AG10803 (cell line): ENCODE measurements at places on chromosomes 5 and 9.
A peak's percentile ranks its signal among the peaks of the same experiment; 100 is the strongest.

- DNase-seq: peak; percentile 70
Measured at GRCh38 chr5:82365744-82366228, 87.6 kb upstream of the RPS23 start.

DNA sequence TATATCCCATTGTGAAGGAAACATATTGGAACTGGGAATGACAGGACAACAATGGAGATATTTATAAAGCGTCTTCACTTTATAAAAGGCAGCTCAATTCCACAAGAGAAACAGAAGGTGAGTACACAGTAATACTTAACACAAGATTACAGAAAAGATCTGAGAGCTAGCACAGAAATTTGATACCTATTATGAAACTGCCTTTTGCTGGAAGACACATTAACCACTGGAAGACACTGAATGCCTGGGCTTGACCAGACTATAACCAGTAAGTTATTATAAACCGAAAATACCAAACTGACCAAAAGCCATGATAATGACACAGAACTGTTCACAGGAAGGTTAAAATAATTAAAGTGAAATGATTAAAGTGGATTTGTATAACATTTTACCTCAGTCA, 195.4 kb downstream of the NR2F1-AS1 start:
- DNase-seq: peak; percentile 21

GRCh38 chr9:99085949-99086948, 18.7 kb upstream of the TGFBR1 start:
- DNase-seq: peak; percentile 77

- DNase-seq: no peak
Measured at GRCh38 chr9:17578911-17579793, at the start of gene SH3GL2. SH3GL2 (plus strand) TSS chr9:17579066.

- DNase-seq: no peak
Measured at GRCh38 chr5:132219289-132219970, 8.2 kb downstream of the P4HA2 start.

GRCh38 chr9:13001989-13002580, 227.3 kb downstream of the LURAP1L start:
- DNase-seq: no peak

GRCh38 chr5:65104831-65105230, 336.1 kb downstream of the CWC27 start:
- no peak for DNase-seq

- no peak for DNase-seq
Measured at GRCh38 chr9:132731230-132731629, 61.0 kb downstream of the GTF3C4 start.

DNA sequence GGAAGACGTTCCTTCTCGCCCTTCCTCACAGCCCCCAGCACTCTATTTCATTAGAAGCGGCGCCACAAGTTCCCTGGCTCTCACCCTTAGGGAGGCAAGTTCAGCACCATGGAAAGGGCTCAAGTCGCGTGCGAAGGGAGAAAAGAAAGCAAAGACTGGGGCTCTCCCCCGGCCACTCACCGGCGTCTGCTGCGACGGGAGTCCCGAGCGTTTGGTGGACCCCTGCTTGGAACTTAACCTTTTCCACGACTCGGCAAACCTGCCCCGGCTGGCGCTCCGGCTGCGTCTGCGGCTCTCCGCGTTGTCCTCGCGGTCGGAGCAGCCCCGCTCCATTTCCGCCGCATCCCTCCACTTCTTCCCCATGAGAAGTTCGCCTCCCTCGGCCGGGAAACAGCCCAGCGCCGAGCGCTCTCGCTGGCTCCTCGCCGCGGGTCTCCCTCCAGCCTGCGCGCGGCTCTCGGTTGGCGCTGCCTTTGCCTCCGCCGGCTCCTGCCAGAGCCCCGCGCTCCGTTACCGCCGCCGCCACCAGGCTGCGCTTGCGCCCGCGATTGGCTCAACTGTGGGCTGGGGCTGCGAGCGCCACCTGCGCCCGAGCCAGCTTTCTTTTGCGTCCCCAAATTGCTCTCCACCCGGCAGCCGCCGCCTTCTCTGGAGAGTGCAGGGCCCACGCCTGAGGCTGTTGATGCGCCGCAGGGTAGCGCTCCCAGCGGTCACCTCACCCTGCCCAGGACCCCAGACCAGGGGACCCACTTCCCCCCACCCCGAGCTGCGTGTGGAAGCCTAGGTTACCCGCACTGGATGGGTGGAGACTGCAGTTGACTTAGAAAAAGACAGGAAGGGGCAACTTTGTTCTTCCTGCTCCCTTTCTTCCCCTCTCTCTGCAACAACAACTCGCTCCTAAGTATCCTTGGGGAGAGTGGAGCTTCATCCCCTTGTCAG, 321.6 kb downstream of the CEMIP2 start:
- peak; percentile 38 for DNase-seq
